Cerebellar nuclear complex (tissue), 1 donor: ENCODE measurements at places on chromosomes 1 and 21.

DNA sequence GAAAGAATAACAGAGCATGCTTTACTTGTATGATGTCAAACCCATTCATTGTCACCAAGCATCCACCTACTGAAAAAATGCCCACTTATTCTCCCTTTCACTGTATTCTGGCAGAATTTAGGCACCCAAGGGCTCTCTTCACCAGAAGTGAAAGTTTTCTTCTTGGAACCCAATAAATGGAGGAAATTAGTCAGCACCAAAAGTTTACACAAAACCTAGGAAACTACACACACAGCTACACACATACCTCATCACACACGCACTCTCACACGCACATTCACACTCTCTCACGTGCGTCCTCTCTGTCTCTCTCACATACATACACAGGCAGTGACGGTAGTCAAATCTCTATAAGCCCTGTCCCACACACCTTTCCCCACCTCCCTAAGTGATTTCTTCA, 37.6 kb downstream of the MCOLN2 start:
- no peak for DNase-seq

GRCh38 chr1:112982853-112983536, 27.0 kb upstream of the SLC16A1 start:
- DNase-seq = no peak

- no peak for DNase-seq
Observed at GRCh38 chr1:29346576-29346975, 110.3 kb downstream of the PTPRU start.

- no peak for DNase-seq
Observed at GRCh38 chr1:217769768-217770167, 138.6 kb downstream of the SPATA17 start.

GRCh38 chr1:9530320-9530719, 8.9 kb upstream of the SLC25A33 start:
- no peak for DNase-seq

DNA sequence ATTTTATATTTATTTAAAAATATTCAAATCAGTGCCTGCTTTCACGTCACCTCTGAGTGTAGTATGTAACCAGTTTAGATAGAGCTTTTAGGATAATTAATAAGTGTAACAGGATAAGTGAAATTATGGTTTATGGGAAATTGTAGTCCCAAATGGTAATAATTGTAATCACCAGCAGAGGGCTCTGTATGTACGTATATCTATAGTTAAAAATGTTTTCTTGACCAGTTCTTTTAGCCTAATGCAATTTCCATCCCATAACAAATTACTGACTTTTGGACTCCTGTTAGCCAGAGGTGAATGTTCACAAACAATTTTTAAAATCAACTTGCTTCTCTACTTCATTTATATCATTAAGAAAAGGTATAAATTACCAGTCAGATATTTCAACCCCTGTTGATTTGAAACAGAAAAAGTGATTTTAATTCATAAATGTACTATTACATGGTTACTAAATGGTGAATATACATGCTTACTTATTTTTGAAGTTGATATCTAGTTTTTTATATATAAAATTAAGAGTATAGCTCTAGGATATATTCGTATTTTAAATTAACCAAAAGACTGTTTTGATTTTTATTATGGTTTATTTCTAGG, 25.3 kb downstream of the SLC30A7 start:
- no peak for DNase-seq

- no peak for DNase-seq
Observed at GRCh38 chr1:209641832-209642172, 10.4 kb downstream of the LAMB3 start.

DNA sequence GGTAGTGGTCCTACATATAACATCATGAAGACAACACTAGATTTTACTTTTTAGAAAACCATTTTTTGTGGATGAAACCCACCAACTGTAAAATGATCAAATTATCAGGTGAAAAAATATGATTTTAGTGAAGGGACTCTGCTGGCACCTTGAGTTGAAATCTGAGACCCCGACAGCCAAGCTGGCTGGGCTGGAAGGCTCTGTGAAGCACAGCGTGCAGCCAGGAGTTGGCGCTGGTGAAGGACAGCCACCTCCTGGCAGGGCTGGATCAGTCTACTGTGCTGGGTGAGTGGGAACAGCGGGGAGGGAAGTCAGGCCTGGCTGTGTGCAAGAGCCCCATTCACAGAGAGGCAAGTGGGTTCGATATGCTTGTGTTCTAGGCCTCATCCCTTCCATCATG, 47.9 kb downstream of the DDAH1 start:
- DNase-seq = no peak

GRCh38 chr21:44517175-44517899, 22.7 kb downstream of the KRTAP10-1 start:
- DNase-seq = no peak

- DNase-seq = no peak
Observed at GRCh38 chr1:221040691-221041285, 161.5 kb downstream of the HLX start.

- no peak for DNase-seq
Observed at GRCh38 chr1:25624156-25624555, 7.6 kb downstream of the MAN1C1 start.
